ENCODE measurements at places on chromosomes 11 and 22.

DNA sequence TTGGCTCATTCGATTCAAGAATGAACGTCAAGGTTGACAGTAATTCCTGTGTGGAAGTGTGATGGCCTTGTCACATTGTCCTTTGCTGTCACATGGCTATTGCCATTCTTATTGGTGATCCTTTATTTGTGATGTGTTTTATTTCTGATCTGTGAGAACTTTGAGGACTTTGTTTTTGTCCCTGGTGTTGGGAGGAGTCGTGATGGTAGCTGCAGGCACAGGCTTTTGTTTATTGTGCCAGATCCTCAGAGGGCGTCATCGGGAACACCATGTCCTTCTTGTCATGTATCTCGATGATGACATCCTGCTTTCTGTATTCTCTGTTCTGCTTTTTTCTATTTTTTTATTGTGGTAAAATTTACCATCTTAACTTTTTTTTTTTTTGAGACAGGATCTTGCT is 5.6 kb downstream of the PICK1 start:
- DNase-seq = no peak

GRCh38 chr11:74592441-74593362 is at the start of gene POLD3:
TSS of gene POLD3 (plus strand) at chr11:74592582. CDS start at chr11:74592659, 77 bp downstream.
- DNase-seq = peak; percentile 94

- no peak for DNase-seq
Observed at GRCh38 chr11:79019975-79020374, 420.9 kb downstream of the TENM4 start.

DNA sequence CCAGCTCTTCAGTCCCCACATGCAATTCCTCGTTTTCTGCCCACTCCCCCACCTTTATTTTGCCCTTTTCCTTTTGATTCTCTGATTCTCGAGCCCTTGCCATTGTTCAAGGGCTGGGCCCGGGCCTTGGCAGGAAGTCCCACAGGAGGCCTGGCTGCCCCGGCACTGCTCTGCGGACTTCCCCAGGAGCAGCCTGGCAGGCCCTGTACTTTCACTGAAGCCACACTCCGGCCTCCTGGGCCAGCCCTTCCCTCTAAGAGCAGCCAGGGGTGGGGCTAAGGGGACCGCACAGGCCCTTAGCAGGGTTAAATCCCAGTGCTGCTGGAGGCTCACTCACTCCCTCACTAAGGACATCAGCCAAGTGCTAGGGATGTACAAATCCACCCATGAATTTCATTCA is 4.1 kb downstream of the LRRC32 start:
- peak; percentile 46 for DNase-seq

DNA sequence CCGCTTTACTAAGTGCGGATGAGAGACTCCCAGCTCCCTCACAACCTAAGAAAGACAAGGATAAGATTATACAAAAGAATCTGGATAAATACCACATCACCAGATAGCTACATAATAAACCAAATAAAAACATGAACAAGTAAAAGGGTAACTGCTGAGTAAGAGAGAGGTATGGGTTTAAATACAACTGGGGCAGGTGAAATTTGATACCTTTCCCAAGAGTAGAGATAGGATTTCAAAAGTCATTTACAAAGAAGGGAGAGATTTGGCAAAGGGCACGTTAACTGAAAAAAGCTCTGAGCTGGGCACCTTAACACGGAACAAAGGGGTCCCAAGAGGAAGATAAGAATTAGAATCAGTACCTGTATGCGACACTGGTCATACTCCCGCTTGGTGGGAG is 1.7 kb downstream of the UBXN1 start:
- no peak for DNase-seq

- no peak for DNase-seq
Observed at GRCh38 chr22:17943533-17944249, 80.7 kb downstream of the MICAL3 start.

- no peak for DNase-seq
Observed at GRCh38 chr11:93817426-93818348, 32.7 kb downstream of the VSTM5 start.

DNA sequence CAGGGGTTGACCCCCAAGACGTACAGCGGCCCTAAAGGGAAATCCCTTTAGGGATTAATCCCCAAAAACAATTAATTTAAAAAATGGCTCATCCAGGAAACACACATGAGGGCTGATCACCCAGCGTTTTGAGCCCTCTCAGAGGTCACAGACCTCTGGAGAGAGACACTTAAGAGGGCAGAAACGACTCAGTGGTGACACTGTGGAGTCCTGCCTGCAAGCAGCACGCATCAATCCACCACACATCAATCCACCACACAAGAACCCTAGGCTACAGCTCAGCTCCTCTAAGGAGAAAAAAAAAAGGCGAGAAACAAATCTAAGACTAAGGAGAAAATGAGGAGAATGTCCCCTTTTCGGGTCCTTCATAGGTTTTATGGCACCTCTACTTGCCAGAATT is 12.5 kb upstream of the SELENOH start:
- DNase-seq = no peak

DNA sequence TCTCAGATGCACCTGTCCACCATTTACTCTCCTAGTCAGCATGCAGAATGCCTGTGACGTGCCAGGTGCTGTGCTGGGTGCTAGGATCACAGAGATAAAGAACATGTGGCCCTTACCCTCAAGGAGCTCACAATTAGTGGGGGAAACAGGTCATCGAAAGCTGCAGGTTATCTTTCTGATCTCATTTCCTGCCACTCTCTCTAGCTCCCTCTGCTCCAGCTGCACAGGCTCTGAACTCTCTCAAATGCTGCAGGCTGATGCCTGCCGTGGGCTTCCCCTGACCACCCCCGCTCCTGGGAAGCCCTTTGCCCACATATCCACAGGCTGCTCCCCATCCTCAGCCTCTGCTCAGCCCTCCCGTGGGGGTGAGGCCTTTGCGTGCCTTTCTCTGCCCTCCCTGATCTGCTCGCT is 29.6 kb downstream of the SHANK3 start:
- no peak for DNase-seq

DNA sequence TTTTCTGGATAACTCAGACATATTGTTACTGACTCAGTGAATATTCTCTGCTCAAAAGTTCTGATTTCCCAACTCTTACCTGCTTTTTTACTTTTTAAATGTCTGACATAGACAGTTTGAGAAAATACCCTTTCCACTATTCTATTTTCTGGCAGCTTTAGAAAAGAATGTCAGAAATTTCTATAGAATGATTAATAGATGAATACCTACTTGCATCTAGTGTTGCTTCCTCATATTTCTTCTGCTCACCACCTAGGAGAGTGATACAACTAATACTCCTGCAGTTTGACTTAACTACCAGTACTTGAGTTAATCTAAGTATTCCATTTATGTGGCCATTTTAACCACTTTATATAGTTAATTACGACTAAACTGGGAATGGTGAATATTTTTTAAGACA is 55.2 kb downstream of the KDM2A start:
- DNase-seq = no peak

DNA sequence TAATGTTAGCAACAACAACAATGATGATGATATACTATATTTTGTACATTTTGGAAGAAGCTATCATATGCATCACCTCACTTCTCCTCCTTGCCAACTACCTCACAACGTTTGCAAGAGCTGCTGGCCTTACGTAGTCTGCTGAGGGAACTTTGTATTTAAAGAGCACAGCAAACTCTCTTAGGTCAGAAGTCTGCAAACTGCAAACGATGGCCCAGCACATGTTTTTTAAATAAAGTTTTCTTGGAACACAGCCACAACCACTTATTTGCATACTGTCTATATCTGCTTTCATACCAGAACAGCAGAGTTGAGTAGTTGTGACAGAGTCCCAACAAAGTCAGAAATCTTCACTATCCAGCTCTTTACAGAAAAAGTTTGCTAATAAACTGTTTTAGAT is 261.7 kb downstream of the TENM4 start:
- no peak for DNase-seq

DNA sequence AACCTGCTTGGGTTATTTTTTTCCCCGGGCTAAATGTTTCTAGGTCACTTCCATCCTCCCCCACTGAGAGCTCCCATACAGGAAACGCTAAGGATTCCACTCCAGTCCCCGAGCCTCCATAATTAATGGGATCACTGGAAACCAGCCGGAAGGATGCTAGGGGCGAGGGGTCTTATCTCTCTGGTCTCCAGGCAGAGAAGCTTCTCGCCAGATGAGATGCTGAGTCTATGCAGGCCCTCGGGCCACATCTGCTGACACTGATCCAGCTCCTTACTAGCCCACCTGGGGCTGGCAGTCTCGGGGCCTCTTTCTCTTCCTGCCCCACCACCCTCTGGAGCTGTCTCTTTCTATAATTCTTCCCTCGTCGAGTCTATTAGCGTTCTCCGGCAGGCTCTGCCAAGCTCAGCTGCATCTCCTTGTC is 125.9 kb upstream of the SYT13 start:
- peak; percentile 37 for DNase-seq

DNA sequence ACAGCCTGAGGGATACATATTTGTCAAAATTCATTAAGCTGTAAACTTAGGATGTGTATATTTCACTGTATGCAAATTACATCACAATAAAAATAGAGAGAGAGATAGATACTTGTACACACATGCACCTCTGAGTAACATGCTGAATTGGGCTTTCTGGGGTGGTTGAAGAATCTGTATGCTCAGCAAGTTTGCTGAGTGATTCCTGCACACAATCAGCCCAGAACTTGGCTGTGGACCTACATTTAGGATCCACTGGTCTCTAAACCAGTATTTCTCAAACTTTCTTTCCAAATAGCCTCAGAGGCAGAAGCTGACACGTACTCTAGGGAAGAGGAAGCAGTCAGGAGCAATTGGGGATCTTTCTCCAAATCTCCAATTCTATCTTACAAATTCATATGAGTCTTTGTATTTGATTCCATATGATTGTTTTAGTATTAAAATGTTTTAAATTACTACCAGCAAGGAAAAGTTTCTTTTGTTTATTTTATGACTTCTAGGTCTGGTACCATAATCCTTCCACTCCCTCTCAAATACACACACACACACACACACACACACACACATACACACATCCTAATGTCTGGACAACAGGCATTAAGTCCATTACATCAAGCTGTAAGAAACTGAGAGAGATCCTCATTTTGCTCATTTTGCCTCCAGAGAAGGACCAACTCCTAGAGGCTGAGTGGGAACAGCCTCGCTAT is 20.0 kb downstream of the SYT13 start:
- DNase-seq = no peak

- DNase-seq = no peak
Observed at GRCh38 chr11:110295086-110295485, 1.3 kb downstream of the RDX start.

DNA sequence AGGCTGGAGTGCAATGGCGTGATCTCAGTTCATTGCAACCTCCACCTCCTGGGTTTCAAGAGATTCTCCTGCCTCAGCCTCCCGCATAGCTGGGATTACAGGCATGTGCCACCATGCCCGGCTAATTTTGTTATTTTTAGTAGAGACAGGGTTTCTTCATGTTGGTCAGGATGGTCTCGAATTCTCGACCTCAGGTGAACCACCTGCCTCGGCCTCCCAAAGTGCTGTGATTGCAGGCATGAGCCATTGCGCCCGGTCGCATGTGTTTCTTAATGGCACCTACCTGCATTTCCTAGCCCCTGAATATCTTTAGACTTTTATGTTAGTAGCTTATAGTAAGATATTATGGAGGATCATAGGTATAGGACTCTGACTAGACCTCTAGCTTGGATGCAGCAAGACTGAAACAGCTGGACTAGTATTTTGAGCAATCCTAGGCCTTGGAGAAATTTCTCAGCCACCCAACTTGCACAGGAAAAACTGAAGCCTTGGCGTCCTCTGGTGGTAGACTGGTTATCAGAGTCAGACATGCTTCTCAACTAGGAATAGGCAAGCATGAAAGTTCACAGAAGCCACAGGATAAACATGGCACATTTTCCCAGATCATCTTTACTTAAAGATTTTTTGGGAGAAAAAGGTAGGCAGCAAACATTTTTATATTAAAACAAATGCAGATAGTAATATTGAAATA is 22.7 kb upstream of the C1QTNF4 start:
- DNase-seq = peak; percentile 45

DNA sequence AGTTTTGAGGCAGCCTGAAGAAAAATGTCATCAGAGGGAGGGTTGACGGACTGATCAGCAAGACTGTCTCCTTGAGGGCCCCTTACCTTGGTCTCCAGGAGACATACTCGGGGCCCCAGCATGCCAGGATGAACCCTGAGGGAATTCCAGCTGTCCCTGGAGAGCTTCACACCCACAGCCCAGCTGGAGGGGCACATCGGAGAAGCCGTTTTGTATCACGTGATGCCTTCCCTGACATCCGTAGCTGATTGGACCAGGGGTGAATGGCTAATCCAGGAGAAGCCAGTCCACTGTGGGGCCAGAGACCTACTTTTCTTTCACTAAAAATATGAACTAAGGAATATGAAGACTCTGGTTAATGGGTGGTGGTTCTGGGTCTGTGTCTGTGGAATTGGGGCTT is 86.0 kb upstream of the TP53I11 start:
- DNase-seq = no peak

- no peak for DNase-seq
Observed at GRCh38 chr11:33643167-33643824, 57.3 kb downstream of the C11orf91 start.

- DNase-seq = no peak
Observed at GRCh38 chr22:49063545-49063890, 764.2 kb downstream of the BRD1 start.

- peak; percentile 82 for DNase-seq
Observed at GRCh38 chr11:46367244-46367915, 14.1 kb upstream of the MDK start.

DNA sequence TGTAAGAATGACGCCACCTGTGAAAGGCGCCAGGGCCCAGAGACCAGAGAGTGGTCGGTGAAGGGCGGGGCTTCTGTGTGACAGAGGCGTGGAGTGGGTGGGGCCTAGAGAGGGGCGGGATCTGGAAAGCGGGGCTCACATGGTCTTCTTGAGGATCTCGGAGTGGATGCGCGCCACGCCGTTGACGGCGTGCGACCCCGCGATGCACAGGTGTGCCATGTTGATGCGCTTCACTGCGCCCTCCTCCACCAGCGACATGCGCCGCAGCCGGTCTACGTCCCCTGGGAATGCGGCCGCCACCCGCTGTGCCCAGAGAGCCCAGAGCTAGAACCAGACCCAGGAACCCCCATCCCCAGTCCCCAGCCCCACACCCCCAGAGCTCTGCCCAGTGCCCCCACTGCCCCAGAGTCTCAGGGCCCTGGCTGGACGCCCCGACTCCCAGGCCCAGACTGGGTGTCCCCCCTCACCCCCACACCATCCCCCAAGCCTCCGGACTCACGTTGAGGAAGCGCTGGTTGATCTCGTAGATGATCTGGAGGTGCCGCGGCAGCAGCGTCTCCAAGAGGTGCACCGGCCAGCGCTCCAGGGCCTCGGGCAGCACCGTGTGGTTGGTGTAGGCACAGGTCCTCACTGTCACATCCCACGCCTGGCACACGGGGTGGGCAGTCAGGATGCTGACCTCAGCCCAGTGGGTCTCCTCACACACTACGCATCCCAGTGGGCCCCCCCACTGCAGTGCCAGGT is 6.2 kb downstream of the PYGM start:
- peak; percentile 67 for DNase-seq

- DNase-seq = no peak
Observed at GRCh38 chr11:19422276-19422675, 181.5 kb upstream of the E2F8 start.

- no peak for DNase-seq
Observed at GRCh38 chr22:30445438-30446145, 20.0 kb downstream of the MTFP1 start.

Data from H9 (cell line).